ENCODE measurements at places on chromosomes 6 and 20.
A peak's percentile ranks its signal among the peaks of the same experiment; 100 is the strongest.

- DNase-seq: no peak
Observed at GRCh38 chr20:17990278-17990972, 21.6 kb downstream of the MGME1 start.

DNA sequence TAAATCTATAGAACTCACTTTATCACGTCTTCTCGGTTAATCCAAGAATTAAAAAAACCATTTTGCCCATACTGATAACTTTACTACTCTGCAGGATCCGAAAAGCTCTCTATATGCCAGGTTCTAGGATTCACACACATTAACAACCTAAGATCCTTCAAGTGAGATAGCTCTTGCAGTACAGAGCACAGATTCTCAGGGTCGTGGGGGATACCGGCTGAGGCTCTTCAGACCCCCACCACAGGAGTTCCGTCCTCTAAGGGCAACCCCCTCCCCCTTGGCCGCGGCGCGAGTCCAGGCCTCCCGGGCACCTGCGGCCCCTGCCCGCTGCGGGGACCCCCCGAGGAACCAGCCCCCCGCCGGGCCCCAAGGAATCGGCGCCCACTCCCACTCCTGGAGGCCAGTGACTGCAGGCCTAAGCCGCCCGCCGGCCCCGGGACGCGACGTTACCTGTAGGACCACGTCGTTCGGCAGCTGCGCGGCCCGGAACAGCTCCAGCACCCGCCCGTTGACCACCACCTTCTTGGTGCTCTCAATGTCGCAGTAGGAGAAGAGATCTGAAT lies 892 bp downstream of the REPS1 start:
- peak; percentile 69 for DNase-seq

GRCh38 chr6:168514216-168514615 lies 73.2 kb downstream of the SMOC2 start:
- no peak for DNase-seq

DNA sequence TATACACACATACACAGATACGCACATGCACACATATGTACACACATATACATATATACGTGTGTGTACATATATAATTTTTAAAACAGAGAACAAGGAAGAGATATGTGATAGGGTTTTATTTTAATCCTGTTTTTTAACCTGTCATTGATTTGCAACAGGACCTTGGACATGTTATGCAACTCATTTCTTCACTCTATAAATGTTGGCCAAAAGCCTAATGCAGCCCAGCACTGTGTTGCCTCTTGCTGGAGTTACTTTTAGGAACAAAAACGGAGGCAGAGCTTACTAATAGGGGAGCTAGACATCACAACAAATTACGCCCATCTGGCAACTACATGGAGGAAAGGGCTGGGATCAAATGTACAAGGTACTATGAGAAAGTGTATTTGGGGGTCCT lies 179.9 kb upstream of the TAB2 start:
- DNase-seq: no peak

- peak; percentile 74 for DNase-seq
Observed at GRCh38 chr6:144008120-144008811, at the start of gene PLAGL1. TSS of gene PLAGL1 (minus strand) at chr6:144008259. CDS start at chr6:143948136, 60,123 bp downstream.

DNA sequence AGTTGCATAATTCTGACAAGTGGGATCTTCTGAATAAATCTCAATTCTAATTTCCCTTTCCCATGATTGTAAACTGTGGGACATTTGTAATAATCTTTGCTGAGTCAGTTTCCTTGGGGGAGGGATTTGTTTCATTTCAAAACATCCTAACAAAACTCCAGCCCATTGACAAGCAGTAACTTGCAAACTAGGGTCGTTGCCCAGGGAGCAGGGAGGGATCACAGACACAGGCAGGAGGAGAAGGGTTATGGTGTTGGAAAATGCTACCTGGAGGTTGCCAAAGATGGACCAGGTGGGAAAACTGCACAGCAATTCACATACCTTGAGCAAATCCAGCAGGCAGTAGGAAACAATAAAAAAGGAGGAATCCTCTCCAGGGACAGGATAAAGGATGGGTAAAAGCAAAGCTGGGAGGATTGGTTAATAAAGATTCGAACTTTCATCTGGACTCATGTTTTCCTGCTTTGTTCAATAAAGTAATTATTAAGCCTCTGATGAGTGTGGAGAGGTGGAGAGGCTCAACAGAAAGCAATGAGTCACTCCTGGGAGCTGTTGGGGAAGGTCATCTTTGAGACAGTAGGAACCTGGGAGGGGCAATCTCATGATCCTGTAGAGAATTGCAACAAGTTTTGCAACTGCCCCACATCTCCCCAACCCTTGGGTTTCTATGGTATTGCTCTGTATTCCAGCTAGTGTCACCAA lies 87.3 kb upstream of the AKIRIN2 start:
- DNase-seq: no peak

Data from mucosa of descending colon (tissue), 3 donors.